Stimulated activated CD4-positive, alpha-beta T cell treated with anti-CD3 and anti-CD28 coated beads, Interleukin-15, amount 100 ng/mL, for 1 hour (primary cell): ENCODE measurements at places on chromosomes 7 and 10.

DNA sequence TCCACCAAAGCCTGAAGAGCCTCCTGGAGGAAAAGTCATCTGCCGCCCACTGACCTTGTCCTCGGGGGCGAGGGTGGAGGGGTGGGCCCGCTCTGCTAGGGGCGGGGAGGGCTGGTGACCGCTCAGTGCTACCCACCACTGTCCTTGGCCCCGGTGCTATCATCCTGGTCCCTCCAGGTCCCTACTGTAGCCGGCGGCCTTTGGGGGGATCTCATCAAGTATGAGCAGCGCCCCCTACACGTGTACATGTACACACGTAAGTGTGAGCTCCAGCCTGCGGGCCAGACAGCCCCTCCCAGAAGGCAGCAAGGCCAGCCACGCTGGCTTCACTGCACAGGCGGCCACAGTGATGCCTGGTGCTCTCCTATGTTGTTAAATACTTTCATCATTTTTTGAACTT, 19.6 kb downstream of the TTYH3 start:
- DNase-seq = no peak

- DNase-seq = no peak
Observed at GRCh38 chr7:15397159-15397550, 164.7 kb downstream of the AGMO start.

DNA sequence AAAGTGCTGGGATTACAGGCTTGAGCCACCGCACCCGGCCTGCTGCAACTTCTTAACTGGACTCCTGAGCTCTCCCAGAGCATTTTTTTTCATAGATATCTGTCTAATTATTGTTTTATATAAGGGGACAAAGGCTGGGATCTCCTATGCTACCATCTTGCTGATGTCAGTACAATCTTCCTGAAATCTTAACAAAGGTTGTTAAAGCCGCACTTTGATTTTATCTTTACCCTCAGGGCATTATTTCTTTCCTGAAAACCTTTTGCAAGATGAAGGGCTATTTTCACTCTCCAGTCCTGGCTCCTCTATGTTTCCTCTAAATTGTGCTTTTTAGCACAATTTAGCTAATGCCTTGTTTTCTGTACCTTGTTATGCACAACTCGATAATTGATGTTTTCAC, 102.9 kb downstream of the EPC1 start:
- no peak for DNase-seq

GRCh38 chr10:104288355-104288754, 19.4 kb downstream of the GSTO2 start:
- no peak for DNase-seq

- DNase-seq = no peak
Observed at GRCh38 chr10:26486304-26486703, 48.2 kb downstream of the APBB1IP start.

- DNase-seq = no peak
Observed at GRCh38 chr10:122261584-122261983, 9.5 kb upstream of the BTBD16 start.

DNA sequence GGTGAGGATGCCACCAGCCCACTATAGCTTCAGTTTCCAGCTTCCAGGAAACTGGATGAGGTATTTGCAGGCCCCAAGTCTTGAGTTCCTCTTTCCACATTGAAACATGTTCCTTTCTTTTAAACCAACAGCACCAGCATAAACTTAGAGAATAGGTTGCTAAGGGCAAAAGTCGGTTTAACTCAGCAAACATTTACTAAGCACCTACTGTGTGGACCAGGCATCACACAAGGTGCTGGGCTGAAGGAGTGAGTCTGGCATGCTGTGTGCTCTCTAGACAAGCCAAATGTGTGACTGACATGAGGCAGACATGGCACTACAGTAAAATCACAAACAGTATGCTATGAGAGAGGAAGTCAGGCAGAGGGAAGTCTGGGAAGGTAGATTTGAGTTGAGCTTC, 11.0 kb upstream of the RASSF4 start:
- DNase-seq = no peak

DNA sequence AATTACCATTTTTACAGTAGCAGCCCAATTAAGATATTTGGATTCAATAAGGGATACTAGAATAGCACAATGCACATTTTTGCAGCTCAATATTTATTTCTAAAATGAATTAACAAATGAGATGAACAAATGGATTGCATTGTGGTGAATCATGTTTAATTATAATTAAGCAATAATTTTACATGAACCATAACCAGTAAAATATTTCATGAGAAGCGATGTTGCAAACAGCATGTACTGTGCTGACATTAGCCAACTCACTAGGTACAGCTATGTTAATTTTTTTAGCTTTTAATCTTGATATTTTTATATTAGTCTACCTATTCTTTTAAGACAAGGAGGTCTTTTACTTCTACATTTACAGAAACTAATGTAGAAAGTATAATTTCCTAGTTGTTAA, 399.1 kb upstream of the AKR1E2 start:
- DNase-seq = no peak

DNA sequence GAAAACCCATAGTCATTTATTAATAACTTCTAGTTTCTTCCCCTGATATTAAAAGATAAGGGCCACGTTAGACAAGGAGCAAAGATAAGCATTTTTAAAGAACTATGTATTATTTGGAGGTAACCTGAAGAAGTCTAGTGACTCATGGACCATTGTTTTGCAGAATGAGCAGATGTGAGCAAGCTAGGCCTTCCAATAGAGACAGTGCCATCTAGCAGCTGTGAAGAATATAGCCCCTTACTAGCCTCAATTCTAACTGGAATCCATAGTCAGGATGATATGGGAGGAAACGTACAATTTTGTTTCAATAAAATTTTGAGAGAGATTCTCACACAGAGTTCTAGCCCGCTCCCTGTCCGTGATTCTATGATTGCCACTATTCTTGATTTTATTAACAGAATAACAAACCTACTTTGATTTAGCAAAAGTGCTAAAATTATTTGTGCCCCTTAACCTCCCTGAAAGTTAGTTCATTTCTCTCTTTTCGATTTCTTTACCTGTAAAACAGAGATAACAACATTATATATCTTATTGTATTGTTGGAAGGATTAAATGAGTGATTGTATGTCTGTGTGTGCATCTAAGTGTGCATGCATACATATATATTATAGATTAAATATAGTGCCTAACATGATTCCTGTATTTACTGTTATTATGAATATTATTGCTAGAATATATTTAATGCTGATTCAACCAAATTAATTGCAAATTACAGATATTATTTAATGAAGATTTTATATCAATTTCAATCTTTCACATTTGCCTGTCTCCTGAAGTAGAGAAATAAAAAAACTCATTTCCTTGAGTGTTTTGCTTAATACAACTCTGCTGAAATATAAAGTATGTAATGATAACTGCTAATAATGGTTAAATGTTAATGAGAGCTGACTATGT, 22.7 kb downstream of the FAM237B start:
- no peak for DNase-seq
